AG04450 (cell line): ENCODE measurements at places on chromosomes 13 and 19.

DNA sequence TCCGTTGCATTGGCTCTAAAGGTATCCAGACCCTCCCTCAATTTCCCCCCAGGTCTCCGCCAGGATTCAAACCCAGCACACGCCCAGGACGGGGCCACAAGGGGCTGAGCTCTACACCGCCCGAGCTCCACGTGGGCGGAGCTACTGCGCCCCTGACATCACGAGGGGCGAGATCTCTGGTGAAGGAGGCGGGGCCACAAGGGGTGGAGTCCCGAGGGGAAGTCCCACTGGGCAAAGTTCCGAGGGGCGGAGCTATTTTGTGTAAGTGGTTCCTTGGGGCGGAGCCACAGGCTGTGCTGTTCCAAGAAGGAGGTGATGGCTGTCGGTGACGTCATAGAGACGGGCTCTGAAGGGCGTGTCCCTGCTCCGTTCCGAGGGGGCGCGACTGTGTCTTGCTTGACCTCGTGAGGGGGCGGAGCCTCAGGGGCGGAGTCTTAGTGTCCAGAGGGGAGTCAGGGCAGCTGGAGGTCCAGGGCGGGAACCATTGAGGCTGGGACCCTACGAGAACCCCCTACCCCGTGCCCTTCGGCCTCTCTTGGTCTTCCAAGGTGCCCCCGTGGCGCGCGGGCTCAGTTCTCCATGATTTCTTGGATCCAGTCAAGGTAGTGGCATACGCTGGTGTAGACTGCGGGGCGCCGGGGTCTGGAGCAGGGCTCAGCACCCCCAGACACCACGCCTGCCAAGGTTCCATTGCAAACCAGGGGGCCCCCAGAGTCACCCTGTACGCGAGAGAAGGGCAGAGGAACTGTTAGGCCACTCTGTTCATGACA lies 1.3 kb upstream of the KLK8 start:
- DNase-seq, result no peak

GRCh38 chr19:47619763-47620162 lies 10.8 kb downstream of the BICRA start:
- no peak for DNase-seq

DNA sequence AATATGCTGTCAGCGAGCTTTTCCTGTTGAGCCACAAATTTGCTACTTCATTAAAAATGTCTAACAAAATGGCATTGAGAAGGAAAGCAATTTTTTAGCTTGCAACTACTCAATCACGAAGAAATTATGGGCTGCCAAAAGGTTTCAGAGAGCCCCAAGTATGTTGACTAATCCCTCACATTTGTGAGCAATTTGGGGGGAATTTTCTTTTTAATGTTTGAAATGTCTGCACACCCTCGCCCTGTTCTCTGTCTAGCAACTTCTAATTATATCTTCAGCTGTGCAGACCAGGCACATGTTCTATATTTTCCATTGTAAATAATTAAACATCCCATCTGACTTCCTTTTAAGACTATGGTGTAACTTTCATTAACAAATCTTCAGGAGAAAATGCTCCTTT lies 192.9 kb downstream of the DCT start:
- no peak for DNase-seq

DNA sequence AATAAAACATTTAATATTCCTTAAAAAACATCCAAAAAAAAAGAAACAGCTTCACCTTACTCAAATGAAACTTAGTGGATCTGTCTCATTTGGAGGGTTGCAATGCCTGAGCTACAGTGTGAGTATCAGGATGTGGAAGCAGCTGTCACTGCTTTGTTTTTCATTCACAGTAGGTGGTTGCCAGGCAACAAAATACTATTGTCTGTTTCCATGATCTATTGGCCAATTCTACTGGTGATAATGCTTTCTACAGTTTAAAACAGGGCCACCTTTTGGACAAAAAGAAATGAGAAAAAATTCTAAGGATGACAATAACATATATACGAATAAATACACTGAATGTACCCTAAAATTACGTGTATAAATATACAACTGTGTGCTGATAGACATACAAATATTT lies 3.0 kb downstream of the ENOX1 start:
- DNase-seq, result no peak

DNA sequence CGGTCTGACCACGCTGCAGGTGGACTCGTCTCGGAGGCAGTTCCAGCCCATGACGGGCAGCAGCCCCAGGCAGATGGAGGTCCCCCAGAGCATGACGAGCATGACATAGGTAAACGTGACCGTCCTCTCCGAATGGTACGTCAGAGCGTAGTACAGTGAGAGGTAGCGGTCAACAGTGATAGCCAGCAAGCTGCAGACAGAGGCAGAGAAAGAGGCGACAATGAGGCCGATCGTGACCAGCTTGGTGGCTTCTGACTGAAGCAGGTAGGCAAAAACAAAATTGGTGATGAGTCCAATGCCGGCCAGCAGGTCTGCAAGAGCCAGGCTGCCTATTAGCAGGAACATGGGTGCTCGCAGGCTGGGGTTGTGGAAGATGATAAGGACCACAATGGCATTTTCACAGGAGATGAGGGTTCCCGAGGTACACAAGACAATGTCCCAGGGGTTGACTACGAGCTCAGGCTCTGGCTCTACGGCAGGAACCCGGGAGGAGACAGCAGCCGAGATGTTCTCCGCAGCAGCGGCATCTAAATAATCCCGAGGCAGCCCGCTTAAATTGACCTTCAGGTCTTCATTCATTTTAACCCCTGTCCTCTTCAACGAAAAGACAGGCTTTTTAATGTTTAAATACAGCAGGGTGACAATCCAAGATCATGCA lies 1.2 kb downstream of the GPR12 start:
- DNase-seq, result no peak

GRCh38 chr13:49681842-49682435 lies 9.3 kb downstream of the EBPL start:
- no peak for DNase-seq

- no peak for DNase-seq
Measured at GRCh38 chr19:56144376-56144775, 3.3 kb downstream of the ZNF444 start.

GRCh38 chr13:75366380-75367280 lies 115.3 kb downstream of the TBC1D4 start:
- no peak for DNase-seq

- no peak for DNase-seq
Measured at GRCh38 chr19:19778666-19779065, 42.9 kb downstream of the ZNF506 start.

DNA sequence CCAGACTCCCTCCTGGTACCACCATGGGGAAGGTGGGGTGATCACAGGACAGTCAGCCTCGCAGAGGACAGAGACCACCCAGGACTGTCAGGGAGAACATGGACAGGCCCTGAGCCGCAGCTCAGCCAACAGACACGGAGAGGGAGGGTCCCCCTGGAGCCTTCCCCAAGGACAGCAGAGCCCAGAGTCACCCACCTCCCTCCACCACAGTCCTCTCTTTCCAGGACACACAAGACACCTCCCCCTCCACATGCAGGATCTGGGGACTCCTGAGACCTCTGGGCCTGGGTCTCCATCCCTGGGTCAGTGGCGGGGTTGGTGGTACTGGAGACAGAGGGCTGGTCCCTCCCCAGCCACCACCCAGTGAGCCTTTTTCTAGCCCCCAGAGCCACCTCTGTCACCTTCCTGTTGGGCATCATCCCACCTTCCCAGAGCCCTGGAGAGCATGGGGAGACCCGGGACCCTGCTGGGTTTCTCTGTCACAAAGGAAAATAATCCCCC lies 505 bp upstream of the CEACAM5 start:
- no peak for DNase-seq

DNA sequence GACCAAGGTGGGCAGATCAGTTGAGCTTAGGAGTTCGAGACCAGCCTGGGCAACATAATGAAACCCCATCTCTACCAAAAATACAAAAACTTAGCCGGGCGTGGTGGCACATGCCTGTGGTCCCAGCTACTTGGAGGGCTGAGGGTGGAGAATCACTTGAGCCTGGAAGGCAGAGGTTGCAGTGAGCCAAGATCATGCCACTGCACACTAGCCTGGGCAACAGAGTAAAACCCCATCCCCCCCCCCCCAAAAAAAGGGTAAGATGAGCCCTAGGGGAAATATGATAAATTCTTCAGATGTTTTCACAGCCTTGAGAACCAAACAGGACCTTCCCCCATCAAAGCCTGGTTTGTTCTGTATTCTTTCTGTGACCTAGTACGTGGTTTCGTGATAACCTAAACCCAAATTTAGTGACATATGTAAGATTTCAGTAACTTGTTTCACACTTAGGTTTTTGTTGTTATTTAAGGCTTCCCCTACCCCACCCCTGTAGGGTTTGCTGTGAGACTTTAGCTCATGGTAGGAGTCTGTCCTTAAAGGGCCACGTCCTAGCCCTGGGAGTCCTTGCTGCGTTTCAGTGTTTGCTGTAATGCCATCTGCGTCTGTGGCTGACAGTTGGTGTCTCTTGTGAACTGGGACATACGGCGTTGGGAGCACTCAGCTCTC lies 49.6 kb downstream of the MYO9B start:
- DNase-seq, result no peak

DNA sequence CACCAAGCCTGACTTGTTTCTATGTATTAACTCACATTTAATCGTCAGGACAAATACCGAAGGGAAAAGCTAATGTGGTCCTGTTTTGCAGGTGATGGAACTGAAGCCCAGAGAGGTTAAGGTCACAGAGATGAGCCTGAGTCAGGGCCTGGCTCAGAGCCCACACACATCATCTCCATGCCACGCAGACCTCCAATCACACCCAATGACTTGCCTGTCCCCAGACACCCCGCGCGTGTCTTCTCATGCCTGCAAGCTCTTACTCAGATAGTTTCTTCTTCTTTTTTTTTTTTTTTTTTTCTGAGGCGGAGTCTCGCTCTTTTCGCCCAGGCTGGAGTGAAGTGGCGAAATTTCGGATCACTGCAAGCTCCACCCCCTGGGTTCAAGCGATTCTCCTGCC lies 16.4 kb downstream of the SIX5 start:
- DNase-seq, result no peak

GRCh38 chr13:53013113-53013512 lies 15.5 kb upstream of the OLFM4 start:
- DNase-seq, result no peak

- DNase-seq, result no peak
Measured at GRCh38 chr19:53872762-53873161, 5.1 kb downstream of the MYADM start.

- no peak for DNase-seq
Measured at GRCh38 chr13:60957816-60958215, 457.8 kb downstream of the PCDH20 start.

GRCh38 chr13:28469316-28469715 lies 25.6 kb downstream of the FLT1 start:
- DNase-seq, result no peak

DNA sequence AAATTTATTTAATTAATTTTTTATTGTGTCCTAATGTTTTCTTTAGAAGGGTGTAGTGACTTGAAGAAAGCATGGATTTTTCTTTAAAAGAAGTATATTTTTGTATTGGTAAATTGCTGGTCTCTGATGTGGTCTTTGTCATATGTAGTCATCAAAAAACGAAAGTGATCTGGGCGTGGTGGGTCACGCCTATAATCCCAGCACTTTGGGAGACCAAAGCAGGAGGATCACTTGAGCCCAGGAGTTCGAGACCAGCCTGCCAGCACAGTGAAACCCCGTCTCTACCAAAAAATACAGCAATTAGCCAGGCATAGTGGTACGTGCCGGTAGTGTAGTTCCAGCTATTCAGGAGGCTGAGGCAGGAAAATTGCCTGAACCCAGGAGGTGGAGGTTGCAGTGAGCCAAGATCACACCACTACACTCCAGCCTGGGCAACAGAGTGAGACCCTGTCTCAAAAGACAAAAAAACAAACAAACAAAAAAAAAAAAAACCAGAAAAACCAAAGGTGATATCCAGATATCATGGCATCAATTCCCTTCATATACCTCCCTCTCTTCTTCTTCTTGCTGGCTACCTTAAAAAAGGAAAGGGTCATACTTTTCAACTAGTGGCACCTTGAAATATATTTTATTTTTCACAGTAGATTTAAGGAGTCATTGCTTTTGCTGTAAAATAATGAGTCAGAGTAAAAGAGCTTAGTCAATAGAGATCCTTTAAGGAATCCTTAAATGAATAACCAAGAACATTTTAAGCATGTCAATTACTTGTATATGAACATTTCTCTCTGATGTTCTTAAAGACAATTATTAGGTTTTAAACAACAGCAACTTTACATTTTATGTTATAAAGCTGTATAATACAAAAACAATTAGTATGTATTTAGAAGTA lies 19.9 kb downstream of the KCTD4 start:
- DNase-seq, result no peak

DNA sequence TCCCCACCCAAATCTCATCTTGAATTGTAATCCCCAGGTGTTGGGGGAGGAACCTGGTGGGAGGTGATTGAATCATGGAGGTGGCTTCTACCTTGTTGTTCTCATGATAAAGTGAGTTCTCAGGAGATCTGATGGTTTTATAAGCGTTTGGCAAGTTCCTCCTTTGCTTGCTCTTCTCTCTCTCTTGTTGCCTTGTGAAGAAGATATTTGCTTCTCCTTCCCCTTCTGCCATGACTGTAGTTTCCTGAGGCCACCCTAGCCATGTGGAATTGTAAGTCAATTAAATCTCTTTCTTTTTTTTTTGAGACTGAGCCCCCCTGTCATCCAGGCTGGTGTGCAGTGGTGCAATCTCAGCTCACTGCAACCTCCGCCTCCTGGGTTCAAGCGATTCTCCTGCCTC lies 34.4 kb downstream of the VSTM1 start:
- no peak for DNase-seq

DNA sequence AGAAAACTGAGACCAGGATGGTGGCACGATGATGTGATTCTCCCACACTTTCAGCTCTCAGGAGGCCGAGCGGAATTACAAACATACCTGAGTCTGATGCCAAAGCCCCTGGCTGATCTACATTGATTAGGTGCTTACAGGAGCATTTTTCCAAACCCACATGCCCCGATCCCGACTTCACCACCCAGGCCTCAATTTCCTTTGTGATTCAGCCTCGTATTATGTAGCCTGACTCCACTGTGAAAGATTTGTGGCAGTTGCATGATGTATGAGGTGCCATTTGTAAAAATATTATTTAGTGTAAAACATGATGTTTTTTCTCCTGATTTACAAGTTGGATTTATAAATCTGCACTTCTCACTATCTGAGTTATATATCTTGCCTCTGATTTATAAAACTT lies 118.0 kb downstream of the TSHZ3 start:
- no peak for DNase-seq
